Activated CD4-positive, alpha-beta T cell treated with anti-CD3 and anti-CD28 coated beads, Interleukin-2, Interleukin-4, amounts not matched to agents 100 ng/mL and 50 ng/mL, durations not matched to agents 16 hours and 8 hours (primary cell): ENCODE measurements at places on chromosomes 1 and 21.

DNA sequence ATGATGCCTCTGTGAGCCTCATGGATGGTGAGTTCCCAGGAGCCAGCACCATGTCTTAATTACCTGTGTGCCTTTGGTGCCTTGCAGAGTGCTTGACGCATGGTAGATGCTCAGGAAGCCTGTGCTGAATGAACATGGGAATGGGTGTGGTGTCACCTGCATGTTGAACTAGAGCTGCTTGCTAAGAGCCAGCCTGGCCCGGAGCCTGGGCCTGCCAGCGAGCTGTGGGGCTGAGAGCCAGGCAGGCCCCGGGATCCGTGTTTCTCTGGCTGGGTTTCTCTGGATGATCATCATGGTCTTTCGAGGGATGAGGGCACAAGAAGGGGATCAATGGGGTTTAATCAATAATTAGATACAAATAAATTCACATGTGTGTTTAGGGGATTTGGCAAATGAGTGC, 6.7 kb upstream of the TEX35 start:
- no peak for DNase-seq

DNA sequence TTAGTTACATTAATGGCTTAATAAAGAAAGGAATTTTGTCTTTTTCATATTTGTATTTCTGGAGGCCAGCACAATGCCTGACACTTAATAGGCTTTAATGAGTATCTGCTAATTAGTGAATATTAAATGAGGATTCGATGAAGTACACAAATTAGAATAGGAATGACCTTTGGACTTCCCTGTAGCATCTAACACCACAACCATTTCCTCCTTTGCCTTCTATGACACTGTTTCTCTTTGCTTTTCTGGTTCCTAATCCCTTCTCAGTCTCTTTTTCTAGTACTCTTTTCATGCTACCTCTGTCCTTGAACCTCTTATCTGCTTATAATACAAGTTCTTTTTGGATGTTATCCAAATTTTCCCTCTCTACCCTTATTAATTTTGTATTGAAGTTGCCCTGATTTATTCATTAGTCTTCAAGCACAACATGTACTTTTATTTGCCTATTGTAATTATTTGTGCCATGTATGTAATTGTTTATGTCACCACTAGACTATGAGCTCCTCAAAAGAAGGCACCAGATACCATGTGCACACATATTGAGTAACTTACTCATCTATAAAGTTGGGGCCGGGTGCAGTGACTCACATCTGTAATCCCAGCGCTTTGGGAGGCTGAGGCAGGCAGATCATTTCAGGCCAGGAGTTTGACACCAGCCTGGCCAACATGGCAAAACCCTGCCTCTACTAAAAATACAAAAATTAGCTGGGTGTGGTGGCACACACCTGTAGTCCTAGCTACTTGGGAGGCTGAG, 23.8 kb downstream of the RPS27 start:
- DNase-seq, result no peak

GRCh38 chr1:231715816-231716722, 89.5 kb downstream of the DISC1 start:
- no peak for DNase-seq

DNA sequence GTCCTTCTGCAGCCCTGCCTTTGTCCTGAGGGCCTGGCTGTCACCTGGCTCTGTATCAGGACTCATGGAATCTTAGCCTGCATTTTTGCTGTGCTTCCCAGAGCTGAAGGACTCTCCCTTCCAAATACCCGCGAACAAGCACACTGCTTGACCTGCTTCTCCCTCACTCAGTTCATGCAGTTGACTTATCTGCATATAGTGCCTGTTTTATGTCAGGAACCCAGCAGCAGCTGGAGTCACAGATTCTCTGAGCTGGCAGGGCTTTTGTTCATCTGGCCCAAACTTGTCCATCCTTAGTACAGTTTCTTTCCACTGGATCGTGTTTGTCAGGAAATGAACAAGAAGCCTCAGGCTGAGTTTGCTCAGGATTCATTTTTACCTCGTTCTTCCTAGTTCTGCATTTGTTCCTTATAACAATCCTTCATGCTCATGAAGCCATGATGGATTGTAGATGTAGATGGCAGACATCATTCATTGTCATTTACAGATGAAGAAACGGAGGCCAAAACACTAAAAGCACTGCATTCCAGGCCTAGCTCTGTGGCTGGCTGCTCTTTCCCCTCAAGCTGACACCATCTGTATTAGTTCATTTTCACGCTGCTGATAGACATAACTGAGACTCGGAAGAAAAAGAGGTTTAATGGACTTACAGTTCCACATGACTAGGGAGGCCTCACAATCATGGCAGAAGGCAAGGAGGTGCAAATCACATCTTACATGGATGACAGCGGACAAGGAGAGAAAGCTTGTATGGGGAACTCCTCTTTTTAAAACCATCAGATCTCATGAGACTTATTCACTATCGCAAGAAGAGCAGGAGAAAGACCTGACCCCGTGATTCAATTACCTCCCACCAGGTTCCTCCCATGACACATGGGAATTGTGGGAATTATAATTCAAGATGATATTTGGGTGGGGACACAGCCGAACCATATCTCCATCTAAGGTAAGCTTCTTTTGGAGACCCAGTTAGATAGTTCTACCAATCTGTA, 150.9 kb downstream of the HIVEP3 start:
- DNase-seq, result no peak

GRCh38 chr21:39107739-39108138, 75.5 kb downstream of the PSMG1 start:
- DNase-seq, result no peak

GRCh38 chr1:44688760-44689446, 14.4 kb downstream of the ARMH1 start:
- DNase-seq, result no peak

GRCh38 chr1:112141301-112141700, 151.8 kb upstream of the KCND3 start:
- DNase-seq, result no peak

- DNase-seq, result no peak
Measured at GRCh38 chr1:31755850-31756492, 8.2 kb downstream of the ADGRB2 start.

GRCh38 chr1:91753878-91754277, 132.1 kb downstream of the TGFBR3 start:
- peak; percentile 57 for DNase-seq

DNA sequence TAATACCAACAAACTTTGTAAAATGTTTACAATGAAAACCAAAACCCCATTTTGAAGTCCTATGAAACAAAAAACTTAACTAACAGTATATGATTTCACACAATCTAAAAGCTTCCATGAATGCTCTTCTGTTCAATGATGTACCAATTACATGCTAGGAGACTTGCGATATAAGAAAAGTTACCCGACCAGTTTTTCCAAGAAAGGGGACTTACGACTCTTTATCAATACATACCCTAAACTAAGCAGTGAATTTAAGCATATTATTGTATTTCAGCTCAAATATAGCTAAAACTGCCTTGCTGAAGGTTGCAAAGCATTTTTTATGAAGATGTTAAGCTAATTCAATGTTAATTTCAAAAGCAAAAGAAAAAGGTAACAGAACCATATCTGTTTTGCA, 15.6 kb downstream of the SSX2IP start:
- no peak for DNase-seq

GRCh38 chr1:22808186-22808675, 97.6 kb downstream of the EPHB2 start:
- no peak for DNase-seq

DNA sequence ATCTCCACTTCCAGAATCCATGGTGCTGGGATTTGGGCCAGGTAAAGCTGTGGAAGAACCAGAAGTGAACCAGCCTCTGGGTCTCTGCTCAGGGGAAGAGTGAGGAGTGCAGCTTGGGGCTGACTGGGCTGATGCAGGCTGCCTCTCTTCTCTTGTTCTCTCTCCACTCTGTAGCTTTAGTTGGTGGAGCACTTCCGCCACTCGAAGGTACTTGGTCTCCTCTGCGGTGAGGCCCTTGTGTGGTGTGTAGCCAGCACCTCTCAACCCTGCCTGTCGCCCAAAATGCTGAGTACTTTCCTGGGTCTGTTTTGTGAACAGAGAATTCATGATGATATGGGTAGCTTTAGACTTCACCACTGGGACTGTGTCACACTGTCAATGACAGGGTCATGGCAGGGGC, 63.2 kb downstream of the URB2 start:
- no peak for DNase-seq

DNA sequence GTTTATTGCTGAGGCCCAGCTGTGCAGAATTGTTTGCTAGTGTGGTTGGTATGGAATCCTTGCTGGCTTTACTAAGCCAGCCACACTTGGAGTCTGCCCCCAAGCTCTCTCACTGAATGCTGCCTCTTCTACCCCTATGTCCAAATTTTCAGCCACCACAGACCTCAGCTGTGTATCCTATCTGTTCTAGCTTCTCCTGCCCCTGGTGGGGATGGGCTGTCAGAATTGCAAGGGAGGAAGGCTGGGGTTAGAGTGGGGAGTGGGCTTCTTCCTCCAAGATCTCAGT, 4.4 kb downstream of the NHLH1 start:
- no peak for DNase-seq

DNA sequence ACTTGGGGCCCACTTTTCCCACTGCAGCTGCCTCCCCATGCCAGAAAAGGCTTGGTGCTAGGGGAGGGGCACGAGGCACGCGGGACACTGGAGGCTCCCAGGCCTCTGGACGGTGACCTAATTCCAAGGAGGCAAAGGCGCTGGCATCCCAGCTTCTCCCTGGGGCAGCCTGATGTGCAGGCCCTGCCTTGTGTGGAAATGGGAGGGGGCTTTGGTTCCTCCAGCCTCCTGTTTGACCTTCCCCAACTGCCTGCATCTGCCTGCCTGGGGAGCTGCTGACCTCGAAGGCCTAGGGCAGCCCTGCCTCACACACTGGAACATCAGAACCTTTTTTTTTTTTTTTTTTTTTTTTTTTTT, 39.9 kb downstream of the KIAA1614 start:
- no peak for DNase-seq

DNA sequence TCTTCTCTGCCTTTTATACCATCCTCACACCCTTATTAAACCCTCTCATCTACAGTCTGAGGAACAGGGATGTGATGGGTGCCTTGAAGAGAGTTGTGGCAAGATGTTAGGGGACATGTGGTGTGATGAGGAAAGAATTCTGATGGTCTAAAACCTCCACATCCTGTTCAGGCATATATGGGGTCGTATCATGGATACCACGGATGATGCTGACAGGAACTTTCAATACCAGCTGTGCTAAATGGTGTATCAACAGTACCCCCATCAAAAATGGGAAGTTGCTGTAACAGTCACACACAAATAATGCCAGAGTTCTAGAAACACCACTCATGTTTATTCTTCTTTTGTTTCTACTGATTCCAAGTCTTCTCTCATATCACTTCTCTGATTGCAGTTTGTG, 12.9 kb downstream of the OR2T6 start:
- DNase-seq, result no peak

GRCh38 chr1:244851546-244852231, 12.7 kb downstream of the HNRNPU start:
- no peak for DNase-seq

- DNase-seq, result no peak
Measured at GRCh38 chr1:214014730-214015129, 27.0 kb downstream of the PROX1 start.

DNA sequence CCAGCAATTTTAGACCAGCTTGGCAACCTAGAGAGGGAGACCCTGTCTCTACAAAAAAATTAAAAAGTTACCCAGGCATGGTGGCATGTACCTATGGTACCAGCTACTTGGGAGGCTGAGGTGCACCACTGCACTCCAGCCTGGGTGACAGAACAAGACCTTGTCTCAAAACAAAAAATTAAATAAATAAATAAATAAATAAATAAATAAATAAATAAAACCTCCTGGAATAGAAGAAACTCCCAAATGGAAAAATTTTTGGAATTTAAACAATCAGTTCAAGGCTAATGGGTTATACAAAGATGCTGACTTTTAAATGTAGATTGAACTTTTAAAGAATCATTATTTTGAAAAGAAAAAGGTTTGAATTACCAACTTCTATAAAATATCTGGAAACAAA, 22.2 kb downstream of the UBR4 start:
- DNase-seq, result no peak

DNA sequence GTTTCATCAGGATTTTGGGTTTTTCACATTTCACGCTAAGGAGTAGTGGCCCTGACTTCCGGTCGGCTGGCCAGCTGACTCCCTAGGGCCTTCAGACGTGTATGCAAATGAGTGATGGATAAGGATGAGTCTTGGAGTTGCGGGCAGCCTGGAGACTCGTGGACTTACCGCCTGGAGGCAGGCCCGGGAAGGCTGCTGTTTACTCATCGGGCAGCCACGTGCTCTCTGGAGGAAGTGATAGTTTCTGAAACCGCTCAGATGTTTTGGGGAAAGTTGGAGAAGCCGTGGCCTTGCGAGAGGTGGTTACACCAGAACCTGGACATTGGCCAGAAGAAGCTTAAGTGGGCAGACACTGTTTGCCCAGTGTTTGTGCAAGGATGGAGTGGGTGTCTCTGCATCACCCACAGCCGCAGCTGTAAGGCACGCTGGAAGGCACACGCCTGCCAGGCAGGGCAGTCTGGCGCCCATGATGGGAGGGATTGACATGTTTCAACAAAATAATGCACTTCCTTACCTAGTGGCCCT, 23.1 kb upstream of the TNFRSF1B start:
- no peak for DNase-seq
